ENCODE measurements at places on chromosomes 6 and 20.

- DNase-seq = peak; percentile 47
These were observed 181.6 kb downstream of the JARID2 start for GRCh38 chr6:15427331-15428070.

- DNase-seq = peak; percentile 9
These were observed 631.1 kb downstream of the COL12A1 start for GRCh38 chr6:74574794-74575193.

- peak; percentile 9 for DNase-seq
These were observed 179.6 kb upstream of the CCN2 start for GRCh38 chr6:132130626-132131298.

- no peak for DNase-seq
These were observed 279.6 kb upstream of the JARID2 start for GRCh38 chr6:14966096-14966905.

GRCh38 chr6:126664271-126664670, 324.4 kb downstream of the CENPW start:
- DNase-seq = no peak

DNA sequence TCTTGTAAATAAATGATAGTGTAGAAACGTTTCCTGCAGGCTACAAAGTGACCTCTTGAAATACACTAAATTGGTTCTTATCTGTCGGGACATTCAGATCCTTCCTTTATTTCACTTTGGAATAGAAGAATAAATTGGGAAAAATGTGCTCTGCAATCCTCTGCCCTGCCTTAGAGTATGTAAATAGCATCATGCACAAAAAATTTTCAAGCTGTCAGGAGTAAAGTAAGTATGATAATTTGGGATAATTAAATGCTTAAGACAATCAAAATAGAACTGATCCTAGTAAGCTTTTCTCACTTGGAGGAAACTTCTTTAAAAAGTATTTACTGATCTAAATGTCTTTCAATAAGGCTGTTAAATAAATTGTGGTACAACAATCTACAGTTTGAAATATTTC, 3.1 kb upstream of the TPBG start:
- DNase-seq = no peak

GRCh38 chr6:162198925-162199324, 528.6 kb downstream of the PRKN start:
- peak; percentile 29 for DNase-seq

DNA sequence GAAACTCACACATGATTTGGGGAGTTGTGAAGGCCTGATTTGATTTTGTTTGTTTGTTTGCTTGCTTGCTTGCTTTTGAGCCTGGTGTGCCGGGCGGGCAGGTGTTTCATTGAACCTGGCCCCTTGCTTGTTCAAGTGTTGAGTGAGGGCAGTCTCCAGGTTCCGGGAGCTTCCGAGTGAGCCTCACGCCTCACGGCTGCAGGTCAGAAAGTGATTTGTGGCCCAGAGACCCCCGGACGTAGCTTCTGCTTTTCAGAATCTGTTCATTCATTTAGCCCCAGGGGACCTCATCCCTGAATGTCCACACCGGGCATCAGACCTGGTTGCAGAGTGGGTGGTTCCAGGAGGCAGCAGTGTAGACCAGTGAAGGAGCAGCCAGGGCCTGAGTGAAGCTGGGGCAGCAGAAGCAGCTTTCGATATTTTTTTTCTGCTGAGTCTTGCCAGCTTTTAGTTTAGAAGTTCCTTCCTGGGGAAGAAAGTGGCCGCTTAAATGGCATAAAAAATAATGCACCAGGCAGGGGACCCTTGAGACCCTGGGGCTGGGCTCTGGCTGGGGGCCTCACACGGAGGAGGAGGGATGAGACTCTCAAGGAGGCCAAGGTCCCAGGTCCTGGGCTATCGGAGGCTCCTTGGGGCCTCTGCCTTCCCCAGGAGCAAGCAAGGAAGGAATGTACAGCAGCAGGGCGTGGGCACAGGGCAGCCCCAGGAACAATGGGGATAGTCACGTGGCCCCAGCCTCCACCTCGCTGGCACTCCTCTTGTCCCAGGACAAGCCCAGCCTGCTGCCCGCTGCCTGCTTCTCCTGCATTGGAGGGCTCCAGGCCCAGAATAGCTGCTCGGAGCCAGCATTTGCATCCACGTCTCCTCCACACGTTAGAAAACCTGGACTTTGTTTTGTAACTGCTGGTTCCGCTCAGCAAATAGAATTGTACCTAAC, 89.2 kb upstream of the BHLHE23 start:
- peak; percentile 3 for DNase-seq

- no peak for DNase-seq
These were observed 25.0 kb downstream of the CYB5R4 start for GRCh38 chr6:83884523-83884922.

- DNase-seq = no peak
These were observed 10.5 kb downstream of the GPLD1 start for GRCh38 chr6:24478903-24479302.

GRCh38 chr6:166921570-166921969, 34.8 kb downstream of the RNASET2 start:
- no peak for DNase-seq

DNA sequence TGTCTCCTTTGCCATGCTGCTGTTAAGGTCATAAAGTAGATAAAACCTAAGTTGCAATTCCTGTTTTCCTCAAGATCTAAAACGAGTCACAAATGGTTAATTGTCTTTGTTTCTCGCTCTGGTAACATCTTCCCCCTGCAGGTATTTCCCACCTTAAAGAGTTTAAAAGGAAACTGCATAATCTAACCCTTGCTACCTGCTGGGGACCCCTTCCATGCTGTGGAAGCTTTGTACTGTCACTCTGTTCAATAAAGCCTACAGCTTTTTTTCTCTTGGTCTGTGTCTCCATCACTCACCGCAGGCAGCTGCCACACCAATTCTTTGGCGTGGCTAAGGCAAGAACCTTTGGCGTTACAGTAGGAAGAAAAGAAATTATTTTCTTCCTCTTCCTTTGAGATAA, 117.7 kb upstream of the GJE1 start:
- no peak for DNase-seq

GRCh38 chr20:50312682-50313521, 122.3 kb downstream of the CEBPB start:
- peak; percentile 79 for DNase-seq

DNA sequence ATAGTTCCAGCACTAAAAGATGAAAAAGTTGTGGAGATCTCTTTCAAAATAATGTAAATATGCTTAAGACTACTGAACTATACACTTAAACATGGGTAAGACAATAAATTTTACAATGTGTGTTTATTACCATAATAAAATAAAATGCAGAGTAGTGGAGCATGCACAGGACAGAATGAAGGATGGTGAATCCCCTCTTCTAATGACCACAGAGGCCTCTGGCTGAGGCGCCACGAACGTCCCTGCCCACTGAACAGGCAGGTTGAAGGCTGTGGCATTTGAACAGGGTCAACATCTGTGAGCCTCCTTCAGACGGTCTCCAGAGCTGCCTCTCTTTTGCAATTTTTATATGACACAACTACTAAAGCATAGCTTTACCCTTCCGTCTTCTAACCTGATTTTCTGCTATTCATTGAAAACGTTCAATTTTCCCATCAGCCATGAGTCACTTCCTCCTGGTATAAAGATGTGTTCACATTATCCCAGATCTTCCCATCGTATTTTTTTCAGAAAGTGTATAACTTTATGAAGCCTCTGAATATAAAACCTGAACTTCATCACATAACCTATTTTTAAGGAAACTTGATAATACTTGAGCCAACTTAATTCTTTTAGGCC, 37.8 kb downstream of the ADGRF4 start:
- DNase-seq = no peak

DNA sequence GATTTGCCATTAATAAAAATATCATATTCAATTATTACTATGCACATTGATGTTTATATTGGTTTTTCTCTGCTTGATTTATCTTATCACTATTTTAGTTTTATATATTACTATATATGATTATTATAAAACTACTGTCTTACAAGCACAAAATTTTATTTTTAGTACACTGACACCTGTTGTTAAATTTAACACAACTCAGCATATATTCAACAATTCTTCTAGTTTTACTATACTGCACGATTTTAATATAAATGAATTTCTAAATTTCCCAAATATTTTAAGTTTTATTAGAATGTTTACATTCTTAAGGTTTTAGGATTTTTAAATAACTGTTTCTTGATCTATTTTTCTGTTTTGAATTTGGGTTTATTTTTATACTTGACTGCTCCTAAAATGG, 889.8 kb upstream of the GJE1 start:
- DNase-seq = no peak

DNA sequence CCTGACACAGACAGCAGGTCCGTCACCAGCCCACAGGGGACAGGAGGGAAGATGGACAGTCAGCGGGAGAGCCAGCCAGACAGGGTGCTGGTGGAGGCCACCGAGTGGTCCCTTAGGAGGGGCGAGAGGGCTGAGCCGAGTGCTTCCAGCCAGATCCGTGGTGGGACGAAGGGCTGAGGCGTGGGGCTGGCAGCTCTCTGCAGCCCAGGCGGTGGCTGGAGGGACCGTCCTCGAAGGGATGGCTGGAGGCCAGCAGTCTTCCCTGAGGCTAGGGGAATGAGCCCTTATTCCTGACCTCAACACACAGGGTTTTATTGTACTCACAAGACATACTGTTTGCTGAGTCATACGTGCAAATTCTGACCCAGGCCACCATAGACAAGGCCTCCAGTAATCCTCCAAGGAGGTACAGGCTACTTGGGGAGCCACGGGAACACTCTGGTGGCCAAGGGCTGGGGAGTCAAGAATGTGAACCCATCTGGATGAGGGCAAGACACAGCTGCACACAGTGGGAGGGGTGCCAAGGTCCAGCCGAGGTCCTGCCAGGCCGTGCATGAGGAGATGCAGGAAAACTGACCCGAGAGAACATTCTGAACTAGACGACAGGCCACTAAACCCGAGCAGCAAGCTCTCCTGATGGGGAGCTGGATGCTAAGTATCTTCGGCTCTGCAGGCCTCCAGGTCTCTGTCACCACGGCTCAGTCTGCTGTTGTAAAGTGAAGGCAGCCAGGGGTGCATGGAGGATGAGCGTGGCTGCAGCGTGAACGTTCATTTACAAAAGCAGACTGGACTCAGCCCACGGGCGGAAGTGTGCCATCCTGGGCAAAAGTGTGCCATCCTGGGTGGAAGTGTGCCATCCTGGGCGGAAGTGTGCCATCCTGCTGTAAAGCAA, 242.5 kb downstream of the TTLL2 start:
- DNase-seq = no peak

Measured in body of pancreas (tissue), 4 donors.